Astrocyte of the cerebellum (primary cell): ENCODE measurements at places on chromosomes 1 and 21.

- DNase-seq, result no peak
Observed at GRCh38 chr1:170192546-170192945, 46.8 kb downstream of the NTMT2 start.

DNA sequence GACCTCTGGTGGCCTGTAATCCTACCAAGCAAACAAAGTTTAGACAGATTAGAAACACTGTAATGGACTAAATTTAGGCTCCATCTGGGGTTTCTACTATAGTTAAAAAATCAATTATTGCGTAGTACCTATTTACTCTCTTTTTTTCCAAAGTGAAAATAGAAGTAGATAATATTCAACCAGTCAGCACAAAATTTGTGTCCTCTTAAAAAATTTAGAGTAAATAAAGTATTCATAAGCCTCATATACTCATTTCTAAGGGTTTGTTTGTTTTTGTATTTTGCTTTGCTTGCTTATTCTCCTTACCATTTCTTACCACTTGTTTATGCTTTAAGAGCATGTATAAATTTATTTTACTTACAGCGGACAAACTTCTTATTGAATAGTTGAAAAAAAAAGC, 54.5 kb downstream of the NCAM2 start:
- DNase-seq, result no peak

- DNase-seq, result no peak
Observed at GRCh38 chr21:35855484-35855883, 204.8 kb downstream of the SETD4 start.

DNA sequence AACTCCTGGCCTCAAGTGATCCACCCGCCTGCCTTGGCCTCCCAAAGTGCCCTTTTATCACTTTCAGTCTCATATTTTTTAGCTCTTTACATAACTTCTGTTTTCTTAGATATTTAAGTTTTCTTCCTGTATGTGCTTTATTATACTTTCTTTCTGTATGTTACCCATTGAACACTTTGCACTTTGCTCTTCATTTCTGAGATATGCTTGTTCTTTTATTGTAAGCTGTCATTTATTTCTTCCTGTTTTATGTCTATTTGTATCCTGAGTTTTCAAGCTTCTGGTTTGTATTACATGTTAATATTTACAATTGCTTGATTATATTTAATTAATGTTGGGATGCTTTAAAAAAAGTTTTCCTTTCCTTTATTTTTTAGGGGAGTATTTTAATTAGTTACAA, 35.7 kb downstream of the ZSCAN20 start:
- DNase-seq, result no peak

- DNase-seq, result no peak
Observed at GRCh38 chr1:36805979-36806640, 228.2 kb downstream of the GRIK3 start.

GRCh38 chr21:19197950-19198349, 794.4 kb upstream of the TMPRSS15 start:
- DNase-seq, result no peak

DNA sequence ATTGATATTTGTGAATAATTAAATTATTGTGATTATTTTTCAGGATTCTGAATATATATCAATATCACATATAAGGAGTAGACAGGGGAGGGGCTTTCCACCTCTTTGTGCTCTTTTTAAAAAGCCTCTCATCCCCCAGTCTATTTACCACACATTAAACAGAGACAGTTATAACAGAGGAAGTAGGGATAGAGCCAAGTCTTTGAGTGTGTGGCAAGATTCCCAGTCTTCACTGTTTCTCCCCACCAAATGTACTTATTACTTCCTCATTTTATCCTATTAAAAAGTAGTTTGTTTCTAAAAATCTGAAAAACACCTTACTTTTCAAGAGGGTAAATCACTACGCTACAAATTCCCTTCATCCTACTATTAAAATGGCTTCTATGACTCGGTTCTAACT, 46.7 kb downstream of the EPS15 start:
- peak; percentile 20 for DNase-seq

GRCh38 chr1:225870911-225871310, 11.3 kb downstream of the TMEM63A start:
- no peak for DNase-seq

DNA sequence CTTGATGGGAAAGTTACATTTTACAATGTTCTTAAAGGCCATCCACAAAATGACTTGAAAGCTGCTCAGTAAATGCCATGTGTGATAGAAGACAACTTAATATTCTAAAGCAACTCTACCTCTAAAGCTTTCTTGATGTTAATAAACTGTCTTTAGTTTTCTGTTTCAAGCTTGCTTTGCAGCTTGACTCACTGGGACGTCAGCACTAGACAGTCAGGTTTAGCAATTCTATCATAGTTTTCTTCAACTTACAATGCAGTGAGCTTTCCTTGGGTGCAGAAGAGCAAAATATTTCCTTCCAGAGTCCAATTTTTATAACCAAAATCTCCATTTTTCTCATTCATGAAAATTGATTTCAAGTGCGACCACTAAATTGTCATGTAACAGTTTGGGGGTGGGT, 273.1 kb downstream of the NTNG1 start:
- DNase-seq, result no peak

DNA sequence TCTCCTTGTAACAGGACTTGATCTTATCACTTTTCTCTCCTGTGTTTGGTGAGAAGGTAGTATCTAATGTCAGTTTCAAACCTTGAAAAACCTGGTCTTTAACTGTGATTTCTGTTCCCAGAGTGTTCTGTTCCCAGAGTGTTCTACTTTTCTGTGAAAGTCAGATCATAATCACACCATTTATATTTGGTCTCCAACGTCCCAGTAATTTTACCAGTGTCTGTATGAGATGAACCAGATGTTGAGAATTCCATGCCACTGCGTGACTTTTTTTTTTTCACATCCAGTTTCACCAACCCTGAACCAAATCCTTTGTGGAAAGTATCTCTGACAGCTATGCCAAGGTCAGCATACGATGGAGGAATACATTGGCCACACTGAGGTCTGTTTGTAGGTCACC, 365.2 kb downstream of the USP25 start:
- DNase-seq, result no peak

- peak; percentile 26 for DNase-seq
Observed at GRCh38 chr1:69421286-69421685, 146.4 kb upstream of the LRRC7 start.

DNA sequence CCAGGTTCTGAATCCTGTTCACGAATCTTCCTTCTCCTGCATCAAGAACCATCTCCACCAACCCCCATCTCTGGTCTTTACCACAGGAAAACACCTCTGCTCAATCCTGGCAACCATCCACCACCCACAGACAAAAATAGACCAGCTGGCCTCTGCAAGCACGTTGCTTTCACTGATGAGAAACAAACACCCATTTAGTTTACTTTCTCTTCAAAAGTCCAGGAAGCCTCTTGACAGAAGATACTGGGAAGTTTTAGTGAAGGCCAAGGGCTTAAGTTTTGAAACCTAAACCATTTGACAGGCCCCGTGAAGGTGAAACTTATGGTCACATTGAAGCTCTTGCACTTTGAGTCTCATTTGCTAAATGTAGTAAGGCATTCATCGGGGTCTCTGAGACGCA, 122.6 kb upstream of the PPP2R5A start:
- peak; percentile 64 for DNase-seq

GRCh38 chr21:38664315-38664714, 141.4 kb upstream of the ETS2 start:
- no peak for DNase-seq

- no peak for DNase-seq
Observed at GRCh38 chr1:218474128-218474527, 129.0 kb downstream of the TGFB2 start.

- DNase-seq, result no peak
Observed at GRCh38 chr1:10910681-10911489, 101.6 kb upstream of the TARDBP start.

DNA sequence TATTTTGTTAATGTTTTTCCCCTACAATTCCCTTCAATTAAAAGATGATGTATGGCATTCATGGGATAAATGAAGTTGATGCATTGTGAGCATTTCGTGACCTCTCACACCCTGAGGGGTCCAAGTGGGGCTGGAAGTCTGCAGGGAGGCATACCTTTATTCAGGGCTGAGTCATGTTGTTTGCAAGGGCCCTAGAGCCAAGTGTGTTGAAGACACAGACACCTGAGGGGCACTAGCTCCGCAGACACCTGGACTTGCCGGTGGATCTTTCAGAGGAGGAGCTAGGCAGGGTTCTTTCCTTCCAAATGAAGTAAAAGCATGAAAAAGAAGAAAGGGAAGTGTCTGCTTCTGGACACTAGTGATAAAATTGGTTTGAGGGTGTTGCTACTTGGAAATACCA, 57.0 kb upstream of the RGS7 start:
- DNase-seq, result no peak

DNA sequence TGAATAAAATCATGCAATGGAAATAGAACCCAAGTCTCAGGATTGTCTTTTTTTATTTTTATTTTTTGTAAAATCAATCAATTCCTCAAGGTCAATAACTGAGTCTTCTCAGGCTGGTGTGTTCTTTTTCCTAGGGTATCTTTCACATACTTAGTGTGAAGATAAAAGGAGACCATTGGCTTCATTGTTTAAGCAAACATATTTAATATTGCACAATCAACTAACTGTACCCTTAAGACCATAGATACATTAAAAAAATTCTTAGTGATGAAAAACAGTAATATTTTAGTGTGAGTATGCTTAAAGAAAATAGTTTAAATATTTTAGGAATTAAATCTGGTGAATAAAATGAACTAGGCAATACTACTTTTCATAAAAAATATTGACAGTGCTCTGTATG, 31.4 kb downstream of the PDE4B start:
- DNase-seq, result no peak

DNA sequence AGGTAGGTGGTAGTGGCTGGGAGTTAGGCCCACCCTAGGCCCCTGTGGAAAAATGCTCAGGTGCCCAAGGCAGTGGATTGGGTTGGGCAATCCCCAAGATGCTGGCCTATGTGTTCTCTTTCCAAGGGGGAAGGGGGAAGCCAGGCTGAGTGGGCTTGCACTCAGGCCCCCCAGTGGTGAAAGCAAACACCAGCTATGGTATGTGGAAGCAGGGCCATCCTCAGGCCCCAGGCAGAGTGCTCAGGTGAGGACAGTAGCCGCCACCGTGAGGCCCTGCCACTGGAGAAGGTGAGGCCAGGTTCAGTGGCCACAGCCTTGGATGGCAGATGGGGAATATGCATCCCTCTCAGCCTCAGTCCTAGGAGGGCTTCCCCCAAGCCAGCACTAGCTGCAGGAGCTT, 11.8 kb downstream of the LY9 start:
- no peak for DNase-seq

GRCh38 chr21:34181431-34182039, 108.2 kb downstream of the MRPS6 start:
- no peak for DNase-seq

DNA sequence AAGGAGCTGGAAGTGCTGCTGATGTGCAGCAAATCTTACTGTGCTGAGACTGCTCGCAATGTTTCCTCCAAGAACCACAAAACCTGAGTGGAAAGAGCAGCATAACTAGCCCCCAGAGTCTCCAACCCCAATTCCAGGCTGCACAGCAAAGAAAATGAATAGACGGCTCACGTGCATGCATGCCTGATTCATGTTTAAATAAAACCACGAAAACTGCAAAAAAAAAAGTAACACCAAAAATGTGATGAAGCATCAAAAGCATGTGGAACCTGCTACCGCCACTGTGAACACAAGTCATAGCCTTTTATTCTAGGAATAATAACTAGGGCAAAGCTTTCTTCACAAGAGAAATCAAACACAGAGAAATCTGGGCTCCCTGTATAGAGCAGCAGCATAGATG, 9.6 kb upstream of the TRNP1 start:
- DNase-seq, result no peak

DNA sequence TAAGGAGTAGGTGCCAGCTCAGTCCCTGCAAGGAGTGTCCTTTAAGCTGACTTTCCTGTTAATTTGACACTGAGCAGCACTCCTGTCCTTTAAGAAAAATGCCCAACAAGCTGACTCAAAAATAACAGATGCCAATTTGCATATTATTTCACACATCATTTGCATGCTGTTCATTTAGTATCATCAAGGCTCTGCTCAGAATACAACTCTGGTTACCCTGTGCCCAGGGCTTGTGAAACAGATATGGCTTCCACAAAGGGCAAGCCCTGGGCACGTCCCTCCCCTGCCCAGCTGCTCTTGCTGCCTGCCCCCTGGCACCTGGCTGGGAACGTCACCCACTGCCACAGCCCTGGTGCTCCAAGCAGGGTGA, 10.3 kb downstream of the KCNN3 start:
- no peak for DNase-seq

DNA sequence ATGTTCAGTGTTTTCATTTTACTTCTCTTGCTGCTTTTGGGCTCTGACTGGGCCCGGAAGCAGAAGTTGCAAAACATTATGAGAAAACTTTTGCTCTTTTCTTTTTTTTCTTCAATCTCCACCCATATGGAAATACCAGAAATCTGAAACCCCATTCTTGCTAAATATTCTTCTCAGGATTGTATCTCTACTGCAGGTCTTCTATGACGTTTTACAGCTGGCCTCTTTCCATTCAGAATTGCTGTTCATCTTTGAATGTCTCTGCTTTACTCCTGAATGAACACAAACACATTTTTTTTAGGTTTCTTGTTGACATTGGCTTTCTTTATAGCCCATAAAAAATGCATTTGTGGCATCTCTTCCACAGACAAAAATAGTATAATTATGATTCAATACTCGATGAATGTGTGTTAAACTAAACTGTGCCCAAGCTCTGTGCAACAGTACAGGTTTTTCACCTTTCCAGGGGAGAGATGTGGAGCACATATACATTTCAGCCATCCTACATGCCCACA, 18.8 kb downstream of the PTPRC start:
- peak; percentile 99 for DNase-seq

GRCh38 chr21:44556879-44557278, 1.7 kb downstream of the KRTAP10-3 start:
- DNase-seq, result no peak

GRCh38 chr1:41591891-41592290, 107.4 kb upstream of the EDN2 start:
- DNase-seq, result no peak

DNA sequence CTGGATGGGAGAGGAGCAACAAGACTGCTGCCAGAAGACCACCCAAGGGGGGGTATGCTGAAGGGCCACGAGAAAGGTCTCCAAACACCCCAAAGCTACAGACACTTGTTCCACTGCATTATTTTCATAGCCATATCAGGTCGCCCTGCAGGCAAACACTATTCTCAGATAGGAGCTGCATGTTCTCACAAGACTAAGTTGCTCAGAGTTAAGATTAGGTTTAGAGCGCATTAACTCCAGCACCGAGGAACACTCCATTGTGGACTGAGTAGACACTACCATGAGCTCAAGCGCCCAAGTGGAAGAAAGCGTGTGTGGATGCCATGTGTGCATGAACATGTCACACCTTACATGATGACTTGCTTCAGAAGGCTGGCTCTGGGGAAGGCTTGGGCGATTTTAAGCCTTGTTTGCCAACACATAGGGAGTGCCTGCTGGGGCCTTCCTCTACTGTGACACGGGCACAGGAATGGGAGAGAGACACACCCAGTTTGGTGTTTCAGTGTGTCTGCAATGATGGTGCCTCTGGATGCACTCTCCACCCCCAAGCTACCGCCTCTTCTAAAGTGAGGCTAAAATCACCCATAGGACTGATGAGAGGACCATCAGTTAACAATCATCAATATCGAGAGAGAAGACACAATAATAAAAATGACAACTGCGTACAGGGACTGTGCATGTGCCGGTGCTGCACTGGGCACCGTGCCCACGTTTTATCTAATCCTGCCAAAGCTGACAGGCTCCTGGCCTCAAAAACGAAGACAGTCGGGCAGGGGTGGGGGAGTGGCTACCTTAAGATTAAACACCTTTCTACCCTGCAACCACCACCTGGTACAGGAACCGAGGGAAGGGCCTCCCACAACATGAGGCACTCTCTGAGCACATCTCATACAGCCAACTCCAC, 34.9 kb downstream of the SSBP3 start:
- DNase-seq, result no peak

- no peak for DNase-seq
Observed at GRCh38 chr1:84107955-84108354, 36.1 kb upstream of the PRKACB start.
